SK-N-SH treated with all-trans-retinoic acid at 6 μM for 48 hours (cell line): ENCODE measurements at places on chromosomes 11 and 22.

DNA sequence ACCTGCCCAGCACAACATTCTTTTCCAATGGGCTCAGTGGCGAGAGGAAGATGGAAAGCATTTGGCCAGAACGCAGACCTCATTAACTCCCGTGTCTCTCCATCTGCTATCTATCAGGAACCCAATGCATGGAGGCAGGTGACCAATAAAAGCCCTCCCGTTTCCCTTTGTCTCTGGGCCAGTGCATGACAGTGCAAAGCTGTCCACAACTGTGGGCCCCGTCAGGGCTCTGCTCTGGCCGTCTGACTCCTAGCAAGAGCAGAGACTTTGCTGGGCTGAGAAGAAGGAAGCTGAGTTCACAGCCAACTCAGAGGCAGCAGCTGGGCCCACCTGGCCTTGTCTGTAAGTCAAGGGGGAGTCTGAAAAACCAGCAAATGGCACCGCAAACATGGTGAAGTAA is 177.8 kb downstream of the TENM4 start:
- ATAC-seq, result no peak

DNA sequence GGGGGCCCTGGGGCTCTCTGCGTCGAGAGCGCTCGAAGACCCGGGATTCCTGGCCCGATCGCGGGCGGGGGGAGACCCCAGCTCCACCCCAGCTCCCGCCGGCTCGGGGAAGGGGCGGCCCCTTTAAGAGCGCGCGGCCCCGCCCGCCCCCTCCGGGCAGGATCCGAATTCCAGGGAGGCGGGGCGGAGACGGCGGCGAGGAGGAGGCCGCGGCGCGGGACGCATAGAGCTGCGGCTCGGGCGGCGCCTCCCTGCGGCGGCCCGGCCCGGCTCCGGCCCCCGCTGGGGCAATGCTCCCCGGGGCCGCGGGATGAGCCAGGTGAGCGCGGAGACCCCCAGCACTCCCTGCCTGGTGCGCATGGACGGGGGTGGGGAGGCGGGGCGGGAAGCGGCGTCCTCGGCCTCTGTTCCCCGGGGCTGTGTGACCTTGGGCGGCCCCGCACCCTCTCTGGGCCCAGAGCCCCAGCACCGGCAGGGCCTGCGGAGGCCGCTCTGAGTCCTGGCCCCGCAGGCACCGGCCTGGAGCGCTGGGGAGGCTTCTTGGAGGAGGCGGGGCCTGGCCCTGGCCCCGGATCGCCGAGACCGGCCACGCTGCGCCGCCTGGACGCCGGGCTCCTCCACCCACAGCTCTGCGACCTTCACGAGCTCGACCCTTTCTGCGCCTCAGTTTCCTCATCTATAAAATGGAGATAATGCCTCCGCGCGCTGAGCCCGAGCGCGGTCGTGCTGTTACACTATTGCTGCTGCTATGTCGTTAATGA is 565 bp downstream of the GAS2L1 start:
- peak; percentile 72 for ATAC-seq

DNA sequence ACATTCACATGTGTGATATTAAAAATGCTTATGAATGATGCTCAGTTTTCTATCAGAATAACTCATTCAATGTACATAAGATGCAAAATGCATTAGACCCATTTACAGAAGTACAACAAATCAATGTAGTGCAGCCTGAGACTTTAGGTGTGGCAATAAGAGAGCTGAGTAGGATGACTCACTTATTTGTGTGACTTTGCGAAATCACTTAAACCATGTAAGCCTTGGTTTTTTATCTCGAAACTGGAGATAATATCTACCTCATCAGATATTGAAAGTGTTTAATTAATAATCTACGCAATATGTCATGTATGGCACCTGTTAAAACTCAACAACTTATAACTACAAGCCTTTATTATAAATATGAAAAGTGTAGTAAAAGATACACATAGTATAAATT is 105.7 kb upstream of the LUZP2 start:
- no peak for ATAC-seq

DNA sequence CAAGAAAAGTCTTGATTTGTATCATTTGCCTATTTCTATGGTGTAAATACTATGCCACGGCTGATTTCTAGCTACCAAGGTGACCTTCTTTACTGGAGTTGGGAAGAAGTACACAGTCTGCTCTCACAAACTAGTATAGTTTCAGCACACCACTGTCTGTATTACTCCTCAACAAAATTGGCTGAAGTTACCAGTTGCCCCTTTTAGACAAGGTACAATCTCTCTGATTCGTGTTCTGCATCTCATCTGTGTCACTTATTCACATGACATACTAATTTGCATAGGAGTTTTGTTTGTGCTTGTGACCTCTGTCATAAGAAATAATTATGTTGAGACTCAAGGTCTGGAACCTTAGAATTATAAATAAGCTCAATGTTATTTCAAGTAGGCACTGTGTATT is 97.3 kb downstream of the C11orf87 start:
- no peak for ATAC-seq

GRCh38 chr22:22738959-22739585 is 94.7 kb downstream of the GGTLC2 start:
- ATAC-seq, result no peak

DNA sequence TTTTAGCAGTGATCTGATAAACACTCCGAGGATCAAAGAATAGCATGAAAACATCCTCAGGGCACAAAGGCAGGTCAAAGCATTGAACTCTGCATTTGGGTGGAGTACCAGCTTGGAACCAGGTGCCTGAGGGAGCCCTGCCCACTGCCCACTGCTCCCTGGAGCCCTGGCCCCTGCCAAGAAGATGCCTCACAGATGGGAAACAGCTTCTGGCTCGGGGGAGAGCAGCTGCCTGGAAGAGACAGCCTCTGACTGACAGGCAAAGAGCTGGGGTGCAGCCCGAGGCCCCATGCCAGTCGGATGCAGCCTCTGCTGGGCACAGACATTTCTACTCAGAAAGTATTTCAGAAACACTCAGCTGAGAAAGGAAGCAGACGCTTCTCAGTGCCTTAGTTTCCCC is 13.2 kb downstream of the LMO1 start:
- ATAC-seq, result no peak

- ATAC-seq, result no peak
These were observed 31.0 kb upstream of the FCHSD2 start for GRCh38 chr11:73172992-73173656.

DNA sequence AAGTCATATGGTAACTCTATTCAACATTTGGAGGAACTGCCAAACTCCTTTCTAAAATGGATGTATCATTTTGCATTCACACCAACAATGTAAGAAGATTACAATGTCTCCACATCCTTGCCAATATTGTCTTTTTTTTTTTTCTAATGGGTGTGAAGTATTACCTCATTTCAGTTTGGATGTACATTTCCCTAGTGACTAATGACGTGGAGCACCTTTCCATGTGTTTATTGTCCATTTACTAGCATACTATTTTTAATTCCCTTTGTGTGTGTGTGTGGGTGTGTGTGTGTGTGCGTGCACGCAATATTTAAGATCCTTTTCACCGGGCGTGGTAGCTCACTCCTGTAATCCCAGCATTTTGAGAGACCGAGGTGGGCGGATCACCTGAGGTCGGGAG is 62.7 kb downstream of the APOL3 start:
- no peak for ATAC-seq

DNA sequence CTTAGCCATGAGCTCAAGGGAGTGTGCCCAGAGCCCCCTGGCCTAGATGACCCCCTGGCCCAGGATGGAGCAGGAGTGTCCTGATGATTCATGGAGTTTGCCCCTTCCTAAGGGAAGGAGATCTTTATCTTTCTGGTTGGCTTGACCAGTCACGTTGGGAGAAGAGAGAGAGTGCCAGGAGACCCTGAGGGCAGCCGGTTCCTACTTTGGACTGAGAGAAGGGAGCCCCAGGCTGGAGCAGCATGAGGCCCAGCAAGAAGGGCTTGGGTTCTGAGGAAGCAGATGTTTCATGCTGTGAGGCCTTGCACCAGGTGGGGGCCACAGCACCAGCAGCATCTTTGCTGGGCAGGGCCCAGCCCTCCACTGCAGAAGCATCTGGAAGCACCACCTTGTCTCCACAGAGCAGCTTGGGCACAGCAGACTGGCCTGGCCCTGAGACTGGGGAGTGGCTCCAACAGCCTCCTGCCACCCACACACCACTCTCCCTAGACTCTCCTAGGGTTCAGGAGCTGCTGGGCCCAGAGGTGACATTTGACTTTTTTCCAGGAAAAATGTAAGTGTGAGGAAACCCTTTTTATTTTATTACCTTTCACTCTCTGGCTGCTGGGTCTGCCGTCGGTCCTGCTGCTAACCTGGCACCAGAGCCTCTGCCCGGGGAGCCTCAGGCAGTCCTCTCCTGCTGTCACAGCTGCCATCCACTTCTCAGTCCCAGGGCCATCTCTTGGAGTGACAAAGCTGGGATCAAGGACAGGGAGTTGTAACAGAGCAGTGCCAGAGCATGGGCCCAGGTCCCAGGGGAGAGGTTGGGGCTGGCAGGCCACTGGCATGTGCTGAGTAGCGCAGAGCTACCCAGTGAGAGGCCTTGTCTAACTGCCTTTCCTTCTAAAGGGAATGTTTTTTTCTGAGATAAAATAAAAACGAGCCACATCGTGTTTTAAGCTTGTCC is 14.3 kb downstream of the ADORA2A start:
- ATAC-seq, result no peak; the same call in 2 of the 3 replicates

- ATAC-seq, result peak; percentile 59; the same call in 2 of the 3 replicates
These were observed 27.1 kb upstream of the MRGPRX2 start for GRCh38 chr11:19087658-19088057.

GRCh38 chr11:3224401-3225057 is 5.9 kb upstream of the MRGPRG start:
- no peak for ATAC-seq

DNA sequence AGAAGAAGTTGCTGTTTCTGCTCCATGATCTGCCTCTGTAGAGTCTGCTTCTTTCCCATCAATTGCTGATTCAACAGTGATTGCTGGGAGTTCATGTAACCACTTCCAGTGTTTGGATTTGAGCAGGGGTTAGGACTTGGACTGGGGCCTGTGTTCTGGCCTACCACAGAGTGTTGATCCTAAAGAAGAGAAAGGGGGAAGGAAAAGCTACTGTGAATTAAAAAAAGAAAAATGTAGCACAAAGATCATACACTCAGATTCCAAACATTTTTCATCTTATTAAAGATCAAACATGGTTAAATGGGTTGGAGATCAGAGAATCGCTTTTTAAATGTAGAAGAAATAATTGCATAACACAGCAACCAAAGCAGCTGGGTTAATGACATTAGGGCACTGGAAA is 67.6 kb upstream of the MTMR2 start:
- ATAC-seq, result no peak

DNA sequence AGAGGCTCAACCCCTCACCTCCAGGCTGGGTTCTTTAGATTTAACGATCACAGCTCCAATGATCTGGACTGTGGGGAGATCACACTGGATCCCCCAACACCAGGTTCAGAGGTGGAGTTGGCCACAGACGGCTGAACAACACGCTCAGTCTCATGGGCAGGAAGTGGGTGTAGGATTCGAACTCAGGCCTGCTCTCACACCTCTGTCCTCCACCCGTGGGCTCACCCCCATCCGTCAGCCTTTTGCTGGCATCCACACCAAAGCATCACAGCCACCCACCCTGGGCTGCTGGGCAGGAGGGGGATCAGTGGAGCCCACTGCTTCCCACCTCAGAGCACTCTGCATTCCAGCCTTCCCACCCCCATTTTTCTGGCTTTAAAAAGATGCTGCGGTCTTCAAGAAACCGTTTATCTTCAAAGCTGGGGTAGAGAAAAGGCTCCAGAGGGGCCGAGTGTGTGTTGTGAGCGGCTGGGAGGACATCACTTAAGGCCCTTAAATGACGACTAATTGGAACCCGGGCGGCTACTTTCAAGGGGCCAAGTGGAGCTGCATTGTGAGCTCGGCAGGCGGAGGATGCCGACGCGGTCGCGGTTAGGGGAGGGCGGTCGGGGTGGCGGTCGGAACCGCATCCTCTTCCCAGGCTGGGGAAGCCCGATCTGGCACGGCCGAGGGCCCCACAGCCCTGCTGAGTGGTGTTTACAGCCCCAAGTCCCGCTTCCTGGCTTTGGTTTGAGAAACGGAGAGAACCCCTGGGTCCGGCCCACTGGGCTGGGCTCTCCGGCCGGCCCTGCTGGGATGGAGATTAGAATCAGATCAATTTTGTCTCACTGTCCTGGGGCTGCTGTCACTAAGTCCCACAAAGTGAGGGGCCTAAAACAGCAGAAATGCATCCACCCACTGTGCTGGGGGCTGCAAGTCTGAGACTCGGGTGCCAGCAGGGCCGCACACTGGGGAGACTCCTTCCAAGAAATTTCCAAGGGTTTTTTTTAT is 15.9 kb upstream of the FGF3 start:
- ATAC-seq, result no peak

DNA sequence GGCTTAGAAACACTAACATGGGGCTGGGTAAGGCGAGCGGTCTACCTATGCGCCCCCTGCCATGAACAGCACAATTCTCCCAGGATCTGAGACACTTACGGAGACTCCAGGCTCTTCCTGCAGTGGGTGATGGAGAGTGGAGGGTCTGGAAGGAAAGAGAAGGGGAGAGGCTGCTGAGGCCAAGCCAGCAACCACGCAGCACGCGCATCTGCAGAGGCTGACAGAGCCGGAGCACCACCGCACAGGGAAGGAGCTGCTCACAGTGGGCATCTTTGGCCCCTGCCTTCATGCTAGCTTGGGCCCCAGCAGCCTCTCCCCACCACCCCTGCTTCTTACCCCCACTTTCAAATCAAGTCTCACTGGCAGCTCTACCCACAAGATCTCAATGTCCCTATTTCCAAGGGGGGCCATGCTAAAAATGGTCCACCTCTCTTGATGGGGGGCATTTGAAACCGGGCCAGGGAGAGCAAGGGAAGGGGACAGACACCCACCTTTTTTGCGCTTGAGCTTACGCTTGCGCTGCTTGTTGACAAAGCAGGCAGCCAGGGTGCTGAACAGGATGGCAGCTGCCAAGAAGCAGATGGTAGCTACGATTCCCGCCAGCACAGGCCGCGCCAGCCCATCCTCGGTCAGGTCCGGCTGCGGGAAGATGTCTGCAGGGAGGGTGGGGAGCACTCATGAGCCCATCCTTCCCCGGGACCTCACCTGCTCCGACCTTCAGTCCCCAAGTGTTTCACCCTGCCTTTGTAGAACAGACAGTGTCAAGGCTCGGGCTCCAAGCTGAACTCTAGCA is 34.5 kb downstream of the IGSF9B start:
- no peak for ATAC-seq

GRCh38 chr22:29607426-29607825 is 4.0 kb downstream of the NF2 start:
- ATAC-seq, result no peak

GRCh38 chr11:64339754-64340408 is at the start of gene CCDC88B:
CCDC88B (plus strand) TSS chr11:64340204; CDS start chr11:64340267, 63 bp downstream.
- ATAC-seq, result no peak

GRCh38 chr22:43862074-43862881 is at the start of gene SULT4A1:
SULT4A1 (minus strand) TSS chr22:43862513; CDS start chr22:43862382, 131 bp downstream.
- no peak; the same call in 2 of the 3 replicates for ATAC-seq

- ATAC-seq, result no peak
These were observed 170.9 kb downstream of the MIAT start for GRCh38 chr22:26828311-26828710.

DNA sequence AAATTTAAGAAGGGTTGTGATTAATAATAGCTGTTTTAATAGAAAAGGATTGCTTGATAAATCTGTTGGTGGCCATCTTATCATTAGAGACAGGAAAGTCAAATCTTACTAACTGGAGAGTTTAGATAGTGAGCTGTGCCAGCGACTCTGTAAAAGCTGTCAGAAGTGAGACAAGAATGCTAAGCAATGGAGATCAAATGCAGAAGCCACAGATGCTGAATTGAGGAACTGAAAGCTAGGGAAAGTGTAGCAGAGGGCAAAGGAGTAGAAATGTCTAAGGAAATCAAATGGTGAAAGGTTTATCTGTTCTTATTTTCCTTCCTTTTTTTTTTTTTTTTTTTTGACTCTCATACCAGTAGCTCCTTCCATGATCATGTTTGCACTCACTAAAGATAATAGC is 13.7 kb downstream of the MS4A13 start:
- no peak for ATAC-seq
